RCC 7860 (cell line): ENCODE measurements at places on chromosomes 16 and 17.
A peak's percentile ranks its signal among the peaks of the same experiment; 100 is the strongest.

DNA sequence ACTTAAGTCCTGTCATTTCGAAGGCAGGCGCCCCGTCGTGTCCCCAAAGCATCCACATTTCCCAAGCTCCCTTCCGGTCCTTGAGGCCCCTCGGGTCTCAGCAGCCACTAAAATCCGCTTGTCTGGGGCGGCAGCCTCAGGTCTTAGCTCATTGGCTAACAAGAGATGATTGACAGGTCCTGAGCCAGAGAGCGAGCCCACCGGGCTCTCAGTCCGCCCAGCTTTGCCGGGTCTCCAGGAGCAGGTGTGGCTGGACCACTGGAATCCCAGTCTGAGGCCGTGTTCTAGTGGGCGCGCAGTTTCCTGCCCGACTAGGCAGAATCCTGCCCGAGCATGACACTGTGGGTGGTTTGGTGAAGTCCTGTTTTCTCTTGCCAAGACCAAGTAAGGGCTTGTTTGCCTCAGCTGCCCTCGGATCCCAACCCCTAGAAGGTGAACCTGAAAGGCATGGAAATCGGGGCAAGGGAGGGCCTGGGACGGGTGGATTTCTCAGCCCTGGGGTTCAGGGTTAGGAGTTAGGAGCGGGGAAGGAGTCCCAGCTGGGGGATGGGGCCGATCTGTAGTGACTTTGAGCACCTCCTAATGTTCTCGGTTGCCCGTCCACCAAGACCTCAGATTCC, 42.8 kb downstream of the MRC2 start:
- no peak for DNase-seq

DNA sequence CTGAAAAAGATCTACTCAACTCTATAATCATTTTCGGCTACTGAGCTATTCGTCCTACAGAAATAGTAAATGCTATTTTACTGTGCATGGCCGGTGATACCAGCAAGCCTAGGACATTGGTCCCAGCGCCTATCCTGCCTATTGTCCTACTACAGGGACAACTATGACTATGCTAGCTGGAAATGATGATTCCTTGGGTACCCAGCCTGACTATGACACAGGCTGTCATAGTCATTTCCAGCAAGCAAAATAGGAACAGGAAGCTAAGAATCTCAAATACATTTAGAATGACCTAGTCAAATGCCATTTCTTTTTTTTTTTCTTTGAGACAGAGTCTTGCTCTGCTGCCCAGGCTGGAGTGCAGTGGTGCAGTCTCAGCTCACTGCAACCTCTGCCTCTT, 33.7 kb upstream of the HSBP1 start:
- DNase-seq, result no peak

- no peak for DNase-seq
Observed at GRCh38 chr16:73172241-73172972, 124.5 kb upstream of the ZFHX3 start.

- DNase-seq, result no peak
Observed at GRCh38 chr16:29763326-29763725, 14.7 kb upstream of the ZG16 start.

GRCh38 chr17:6347776-6348175, 87.1 kb downstream of the AIPL1 start:
- no peak for DNase-seq

DNA sequence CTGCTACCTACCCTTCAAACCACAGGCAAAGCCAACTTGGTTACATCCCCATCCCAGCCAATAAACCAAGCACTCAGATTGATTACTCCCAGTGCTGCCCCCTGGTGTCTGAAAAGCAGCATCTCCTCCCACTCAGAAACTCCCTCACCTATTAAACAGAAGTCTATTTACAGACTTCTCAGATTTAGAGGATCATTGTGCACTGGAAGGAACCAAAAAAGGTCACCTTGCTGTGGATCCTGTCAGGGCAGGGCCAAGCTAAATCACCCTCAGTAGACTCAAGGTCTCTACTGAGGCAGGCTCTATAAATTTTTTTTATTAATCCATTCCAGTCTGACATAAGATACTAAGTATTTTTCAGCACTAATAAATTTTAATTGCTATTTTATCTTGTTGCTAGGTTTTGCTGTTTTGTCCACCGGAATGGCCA, 17.6 kb downstream of the HIGD1B start:
- peak; percentile 58 for DNase-seq

- no peak for DNase-seq
Observed at GRCh38 chr16:17309510-17309909, 161.2 kb downstream of the XYLT1 start.

- no peak for DNase-seq
Observed at GRCh38 chr16:2985462-2985861, 5.2 kb upstream of the PKMYT1 start.

GRCh38 chr16:11020388-11020787, 76.0 kb downstream of the CLEC16A start:
- DNase-seq, result no peak

DNA sequence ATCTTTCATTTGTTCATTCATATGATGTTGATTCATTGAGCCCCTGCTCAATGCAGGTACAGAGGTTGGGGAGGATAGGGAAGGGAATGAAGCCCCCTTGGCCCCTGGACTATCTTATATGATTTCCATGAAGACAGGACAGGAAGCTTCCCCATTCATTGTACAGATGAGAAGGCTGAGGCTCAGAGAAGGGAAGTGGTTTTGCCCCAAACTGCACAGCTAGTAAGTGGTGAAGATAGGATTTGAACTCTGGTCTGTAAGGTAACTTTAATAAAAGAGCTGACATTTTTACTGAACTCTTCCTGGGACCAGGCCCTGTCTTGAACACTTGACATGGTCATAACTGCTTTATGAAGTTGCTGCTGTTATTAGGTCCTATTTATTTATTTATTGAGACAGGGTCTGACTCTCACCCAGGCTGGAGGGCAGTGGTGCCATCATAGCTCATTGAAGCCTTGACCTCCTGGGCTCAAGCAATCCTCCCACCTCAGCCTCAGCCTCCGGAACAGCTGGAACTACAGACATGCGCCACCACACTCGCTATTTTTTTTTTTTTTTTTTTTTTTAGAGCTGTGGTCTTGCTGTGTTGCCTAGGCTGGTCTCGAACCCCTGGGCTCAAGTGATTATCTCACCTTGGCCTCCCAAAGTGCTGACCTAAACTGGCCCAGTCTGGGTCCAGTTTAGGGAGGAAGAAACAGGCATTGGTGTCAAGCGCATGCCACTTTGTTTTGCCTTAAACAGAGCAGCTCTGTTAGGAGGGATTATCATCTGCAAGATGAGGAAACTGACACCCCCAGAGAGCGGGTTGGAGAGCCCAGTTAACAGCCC, 5.0 kb downstream of the CTF1 start:
- DNase-seq, result no peak

DNA sequence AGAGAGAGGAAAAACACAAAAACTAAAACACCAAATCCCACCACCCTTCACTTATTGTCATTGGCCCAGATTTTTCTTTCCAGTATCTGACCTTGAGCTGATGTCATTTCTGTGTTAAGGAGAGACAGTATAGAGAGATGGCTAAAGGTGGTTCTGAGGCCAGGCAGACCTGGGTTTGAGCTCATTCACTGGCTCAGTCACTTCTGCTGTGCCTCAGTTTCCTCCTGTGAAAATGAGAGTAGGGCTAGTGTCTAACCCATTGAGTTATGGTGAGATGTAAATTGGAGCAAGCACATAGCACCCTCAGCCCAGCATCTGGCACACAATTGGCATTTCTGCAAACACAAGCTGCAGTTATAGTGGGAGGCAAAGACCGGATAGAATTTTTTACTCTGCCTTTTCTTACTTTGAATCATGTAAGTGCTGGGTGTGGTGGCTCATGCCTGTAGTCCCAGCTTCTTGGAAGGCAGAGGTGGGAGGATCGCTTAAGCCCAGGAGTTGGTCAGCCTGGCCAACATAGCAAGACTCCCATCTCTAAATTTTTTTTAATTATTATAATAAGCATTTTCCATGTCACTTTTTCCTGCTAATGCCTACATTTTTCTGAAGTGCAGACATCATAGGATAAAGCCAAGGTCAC, 6.4 kb upstream of the KIFC3 start:
- no peak for DNase-seq

DNA sequence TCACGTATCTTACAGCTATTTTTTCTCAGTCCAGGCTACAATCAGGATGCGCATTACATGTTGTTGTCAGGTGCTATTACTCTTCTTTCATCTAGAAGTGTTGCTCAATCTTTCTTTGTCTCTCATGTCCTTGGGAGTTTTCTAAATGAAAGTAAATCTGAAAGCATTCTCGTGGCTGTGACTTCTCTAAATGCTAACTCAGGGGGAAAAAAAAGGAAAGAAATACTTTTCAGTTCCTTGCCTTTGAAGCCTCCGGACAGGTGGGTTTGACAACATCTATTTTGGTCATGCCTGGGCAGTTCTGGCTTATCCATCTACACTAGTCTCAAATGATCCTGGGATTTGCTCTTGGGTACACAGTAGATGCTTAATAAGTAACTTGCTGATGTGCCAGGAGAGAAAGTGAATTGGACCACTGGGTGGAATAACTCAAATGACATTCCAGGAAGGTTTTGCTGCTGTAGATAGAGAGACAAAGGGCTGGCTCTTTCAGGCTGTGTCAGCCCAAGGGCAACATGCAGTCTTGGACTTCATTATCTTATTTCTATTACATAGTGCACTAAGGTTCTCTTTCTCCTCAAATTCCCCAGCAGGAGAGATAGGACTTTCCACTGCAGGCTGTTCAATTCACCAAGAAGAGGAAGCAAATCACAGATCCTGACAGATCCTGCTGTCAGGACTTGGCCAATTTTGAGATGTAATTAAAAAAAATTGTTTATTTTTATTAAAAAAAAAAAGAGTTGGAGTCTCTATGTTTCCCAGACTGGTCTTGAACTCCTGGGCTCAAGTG, 63.6 kb upstream of the NFAT5 start:
- DNase-seq, result no peak

- no peak for DNase-seq
Observed at GRCh38 chr17:7589204-7589868, 558 bp downstream of the SOX15 start.

GRCh38 chr16:85364323-85365040, 248.6 kb upstream of the GSE1 start:
- no peak for DNase-seq

GRCh38 chr17:31596382-31597323, 205.2 kb downstream of the RAB11FIP4 start:
- peak; percentile 99 for DNase-seq

DNA sequence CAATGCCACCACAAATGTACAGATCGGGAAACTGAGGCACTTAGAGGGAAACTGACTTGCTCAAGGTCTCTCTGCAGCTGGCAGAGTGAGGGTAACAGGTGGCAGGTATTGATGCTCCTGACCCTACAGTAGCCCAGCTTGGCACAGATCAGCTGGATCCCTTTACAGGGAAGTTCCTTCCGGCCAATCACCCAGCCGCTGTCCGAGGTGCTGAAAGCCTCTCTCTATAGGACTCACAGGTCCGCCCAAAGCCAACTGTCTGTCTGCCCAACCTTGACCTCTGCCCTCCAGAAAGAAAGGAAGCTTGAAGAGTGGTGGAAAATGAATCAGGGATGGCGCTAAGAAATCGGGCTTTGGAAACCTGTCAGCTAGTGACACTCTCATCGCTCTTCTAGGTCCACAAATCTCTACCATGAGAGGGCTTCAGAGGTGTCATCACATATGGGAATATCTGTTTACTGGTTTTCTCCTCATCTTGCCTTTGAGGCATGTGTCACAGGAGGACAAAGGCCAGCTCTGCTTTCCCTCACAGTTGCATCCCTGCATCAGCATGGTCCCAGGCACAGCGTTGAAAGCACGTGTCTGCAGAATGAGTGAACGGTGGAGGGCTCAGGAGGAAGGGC, 246.2 kb downstream of the KATNIP start:
- no peak for DNase-seq

GRCh38 chr16:29983420-29984136, 9.9 kb downstream of the TAOK2 start:
- no peak for DNase-seq
